Activated T-helper 1 cell treated with anti-CD3 and anti-CD28 coated beads, Interleukin-12 subunit alpha, Interleukin-12 subunit beta, Interleukin-2, Interleukin-4 antibody, amounts not matched to agents 30 ng/mL and 10 ng/mL and 1 ng/mL, durations not matched to agents 14 hours and 24 hours and 36 hours (primary cell): ENCODE measurements at places on chromosomes 1 and 21. TPM values are rescaled to one million over a fixed set of nuclear protein-coding genes. Genes with fewer than 3 reads are reported as not detected.

ST6GALNAC5 gene
- total RNA-seq: not detected in 2 replicates

DEPDC1 gene
- 10.0 and 11.3 TPM in 2 replicates for total RNA-seq

- no peak overlapping the region for H3K27ac ChIP-seq
- DNase-seq: no peak
- H3K4me1 ChIP-seq: no peaks in the 10 kb centered on the region
These were observed 14.6 kb downstream of the PIGP start for GRCh38 chr21:37058261-37058660.

- H3K27ac ChIP-seq: no peak overlapping the region
- peaks cover 11% of the 10 kb centered on the region for H3K4me1 ChIP-seq
- no peak for DNase-seq
- no peaks in the 10 kb centered on the region for H3K27me3 ChIP-seq
- peaks cover 37% of the 10 kb centered on the region for H3K36me3 ChIP-seq
- no peak overlapping the region for H3K4me3 ChIP-seq
These were observed 90.4 kb downstream of the INTS7 start for GRCh38 chr1:211944733-211945500.

- H3K27me3 ChIP-seq: no peaks in the 10 kb centered on the region
- H3K4me1 ChIP-seq: peaks cover 88% of the 10 kb centered on the region
- H3K36me3 ChIP-seq: peaks cover 79% of the 10 kb centered on the region
- DNase-seq: no peak
- H3K4me3 ChIP-seq: no peak overlapping the region
- peak overlapping the region; percentile 79 for H3K27ac ChIP-seq
These were observed 166.6 kb upstream of the SGIP1 start for GRCh38 chr1:66367369-66367768.

DNA sequence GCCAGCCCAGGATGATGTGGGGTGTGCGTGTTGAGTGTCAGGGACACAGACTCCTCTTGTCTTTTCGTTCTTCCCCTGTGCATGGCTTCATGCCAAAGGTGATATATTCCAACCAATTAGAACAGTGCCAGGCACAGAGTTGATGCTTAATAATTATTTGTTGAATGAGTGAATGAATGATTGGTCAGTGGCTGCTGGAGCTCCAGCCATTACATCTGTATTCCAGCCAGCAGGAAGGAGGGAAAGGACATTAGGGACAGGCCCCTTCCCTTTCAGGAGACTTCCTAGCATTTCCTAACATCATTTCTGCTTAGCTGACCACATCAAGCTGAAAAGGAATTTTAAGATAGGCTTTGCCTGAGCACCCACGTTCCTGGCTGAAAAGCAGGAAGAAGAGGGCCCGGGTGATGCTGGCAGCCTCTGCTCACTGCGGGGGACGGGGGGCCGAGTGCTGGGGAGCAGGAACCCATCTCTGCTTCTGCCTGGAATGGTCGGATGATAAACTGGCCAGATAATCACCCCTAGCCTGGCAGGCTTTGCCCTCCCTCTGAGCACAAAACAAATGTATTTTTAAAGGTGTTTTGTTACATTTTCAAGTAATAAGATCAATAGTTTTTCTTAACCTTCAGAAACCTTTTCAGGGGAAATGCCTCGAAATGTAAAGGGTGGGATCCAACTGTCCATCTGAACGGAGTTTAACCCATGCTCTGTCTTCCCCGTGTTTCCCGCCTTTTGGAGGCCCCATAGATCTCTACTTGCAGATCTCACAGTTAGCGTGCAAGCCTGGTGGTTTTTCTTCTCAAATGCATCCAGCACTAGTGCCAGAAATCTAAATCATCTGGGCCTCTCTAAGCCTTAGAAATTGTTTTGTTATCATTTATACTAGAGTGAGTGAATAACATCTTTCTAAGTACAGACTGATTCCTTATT, 39.0 kb downstream of the SLC37A1 start:
- H3K27ac ChIP-seq: no peak overlapping the region
- no peak overlapping the region for H3K4me3 ChIP-seq
- no peaks in the 10 kb centered on the region for H3K4me1 ChIP-seq
- peaks cover 27% of the 10 kb centered on the region for H3K36me3 ChIP-seq

DNA sequence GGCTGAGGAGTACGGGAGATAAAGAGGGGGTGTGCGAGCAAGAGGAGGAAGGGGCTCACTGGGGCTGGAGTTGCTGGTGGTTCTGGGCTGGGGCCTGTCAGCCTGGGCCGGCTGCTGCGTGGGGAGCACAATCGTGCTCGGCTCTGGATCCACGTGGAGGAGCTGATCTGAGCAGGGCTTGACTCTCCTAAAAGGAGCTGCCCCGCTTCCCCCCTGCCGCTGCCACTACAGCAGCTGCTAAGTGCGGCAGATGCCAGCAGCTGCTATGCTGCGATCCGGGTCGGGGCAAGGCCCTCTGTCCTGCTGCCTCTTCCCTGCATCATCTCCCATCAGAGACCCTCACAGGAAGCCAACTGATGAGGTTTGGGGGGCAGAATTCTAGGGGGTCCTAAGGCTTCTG, 165.9 kb downstream of the PCBP3 start:
- H3K27ac ChIP-seq: no peak overlapping the region
- H3K36me3 ChIP-seq: peaks cover 2% of the 10 kb centered on the region
- no peaks in the 10 kb centered on the region for H3K4me1 ChIP-seq
- no peaks in the 10 kb centered on the region for H3K27me3 ChIP-seq
- H3K4me3 ChIP-seq: no peak overlapping the region
